ENCODE measurements at places on chromosomes 1 and 21. TPM values are rescaled to one million over a fixed set of nuclear protein-coding genes. Genes with fewer than 3 reads are reported as not detected.

- H3K27me3 ChIP-seq: no peaks in the 10 kb centered on the region
- H3K27ac ChIP-seq: no peak overlapping the region
- no peak overlapping the region for H3K4me3 ChIP-seq
- no peaks in the 10 kb centered on the region for H3K36me3 ChIP-seq
- no peak for DNase-seq
- no peaks in the 10 kb centered on the region for H3K4me1 ChIP-seq
Measured at GRCh38 chr1:157025385-157025784, 20.2 kb downstream of the ARHGEF11 start.

DNA sequence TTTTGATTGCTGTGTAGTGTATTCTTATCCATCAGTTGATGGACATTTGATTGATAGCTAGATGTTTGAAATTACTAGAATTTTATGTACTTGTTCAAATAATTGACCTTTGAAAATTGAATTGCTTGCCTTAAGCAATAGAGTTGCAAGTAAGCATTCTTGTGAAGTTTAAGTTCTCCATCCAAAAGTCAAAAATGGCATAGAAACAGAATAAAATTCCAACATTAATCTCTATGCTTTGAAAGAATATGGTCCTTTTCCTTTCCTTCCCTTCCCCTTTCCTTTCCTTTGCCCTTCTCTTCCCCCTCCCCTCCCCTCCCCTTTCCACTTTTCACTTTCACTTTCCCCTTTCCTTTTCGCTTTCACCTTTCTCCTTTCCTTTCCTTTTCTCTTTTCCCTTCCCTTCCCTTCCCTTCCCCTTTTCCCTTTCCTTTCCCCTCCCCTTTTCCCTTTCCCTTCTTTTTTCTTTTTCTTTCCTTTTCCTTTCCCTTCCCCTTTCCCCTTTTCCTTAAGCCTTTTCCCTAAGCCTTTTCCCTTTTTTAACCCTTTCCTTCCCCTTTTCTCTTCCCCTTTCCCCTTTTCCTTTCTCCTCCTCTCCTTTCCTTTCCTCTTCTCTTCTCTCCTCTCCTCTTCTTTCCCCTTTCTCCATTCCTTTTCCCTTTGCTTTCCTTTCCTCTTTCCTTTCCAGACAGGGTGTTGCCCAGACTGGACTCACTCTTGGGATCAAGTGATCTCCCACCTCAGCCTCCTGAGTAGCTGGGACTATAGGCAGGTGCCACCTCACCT is 67.4 kb downstream of the SASS6 start:
- no peaks in the 10 kb centered on the region for H3K27me3 ChIP-seq
- no peaks in the 10 kb centered on the region for H3K36me3 ChIP-seq
- H3K4me1 ChIP-seq: no peaks in the 10 kb centered on the region
- no peak overlapping the region for H3K4me3 ChIP-seq

The ARHGEF16 gene
- total RNA-seq: 25.2 TPM

GRCh38 chr1:76059451-76059850 is 15.1 kb upstream of the ST6GALNAC3 start:
- H3K27me3 ChIP-seq: no peaks in the 10 kb centered on the region
- H3K4me3 ChIP-seq: no peak overlapping the region
- no peak overlapping the region for H3K27ac ChIP-seq
- no peak for DNase-seq
- no peaks in the 10 kb centered on the region for H3K36me3 ChIP-seq
- no peaks in the 10 kb centered on the region for H3K4me1 ChIP-seq

- DNase-seq: no peak
- H3K4me3 ChIP-seq: peak overlapping the region; percentile 66
- H3K36me3 ChIP-seq: no peaks in the 10 kb centered on the region
- H3K27ac ChIP-seq: peak overlapping the region; percentile 84
Measured at GRCh38 chr1:109910963-109911798, 532 bp downstream of the CSF1 start.

DNA sequence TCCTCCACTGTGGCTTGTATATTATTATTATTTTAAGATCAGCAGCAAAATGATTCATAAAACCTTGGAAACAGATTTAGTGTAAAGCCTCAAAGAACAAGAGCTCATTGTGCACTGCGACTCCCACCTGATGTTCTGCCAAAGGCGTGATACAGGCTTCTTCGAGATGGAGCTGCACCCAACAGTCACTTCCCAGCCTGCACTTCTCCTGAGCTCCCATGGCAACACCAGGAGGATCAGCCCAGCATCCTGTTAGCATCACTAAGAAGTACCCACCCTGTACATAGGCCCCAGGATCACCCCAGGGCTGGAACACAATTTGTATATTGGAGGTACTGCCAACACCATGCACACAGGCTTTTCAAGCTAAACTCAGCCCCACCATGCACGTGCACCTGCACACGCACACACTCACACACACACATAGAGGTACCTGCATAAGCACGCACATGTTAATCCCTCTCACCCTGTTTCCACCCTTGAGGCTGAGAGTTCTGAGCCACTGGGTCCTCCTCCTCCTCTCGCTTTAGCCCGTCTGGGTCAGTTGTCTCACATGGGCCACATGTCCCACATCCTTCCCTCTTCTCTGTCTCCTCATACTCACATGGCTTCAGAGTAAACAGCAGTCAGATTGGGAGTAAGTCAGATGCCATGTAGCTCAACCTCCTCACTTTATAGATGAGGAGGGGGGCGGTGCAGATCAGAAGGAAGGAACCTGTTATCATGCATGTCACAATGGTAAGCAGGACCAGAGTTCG is 281.9 kb upstream of the POU3F1 start:
- H3K27ac ChIP-seq: no peak overlapping the region
- H3K27me3 ChIP-seq: no peaks in the 10 kb centered on the region
- H3K36me3 ChIP-seq: no peaks in the 10 kb centered on the region
- H3K4me3 ChIP-seq: no peak overlapping the region

DNA sequence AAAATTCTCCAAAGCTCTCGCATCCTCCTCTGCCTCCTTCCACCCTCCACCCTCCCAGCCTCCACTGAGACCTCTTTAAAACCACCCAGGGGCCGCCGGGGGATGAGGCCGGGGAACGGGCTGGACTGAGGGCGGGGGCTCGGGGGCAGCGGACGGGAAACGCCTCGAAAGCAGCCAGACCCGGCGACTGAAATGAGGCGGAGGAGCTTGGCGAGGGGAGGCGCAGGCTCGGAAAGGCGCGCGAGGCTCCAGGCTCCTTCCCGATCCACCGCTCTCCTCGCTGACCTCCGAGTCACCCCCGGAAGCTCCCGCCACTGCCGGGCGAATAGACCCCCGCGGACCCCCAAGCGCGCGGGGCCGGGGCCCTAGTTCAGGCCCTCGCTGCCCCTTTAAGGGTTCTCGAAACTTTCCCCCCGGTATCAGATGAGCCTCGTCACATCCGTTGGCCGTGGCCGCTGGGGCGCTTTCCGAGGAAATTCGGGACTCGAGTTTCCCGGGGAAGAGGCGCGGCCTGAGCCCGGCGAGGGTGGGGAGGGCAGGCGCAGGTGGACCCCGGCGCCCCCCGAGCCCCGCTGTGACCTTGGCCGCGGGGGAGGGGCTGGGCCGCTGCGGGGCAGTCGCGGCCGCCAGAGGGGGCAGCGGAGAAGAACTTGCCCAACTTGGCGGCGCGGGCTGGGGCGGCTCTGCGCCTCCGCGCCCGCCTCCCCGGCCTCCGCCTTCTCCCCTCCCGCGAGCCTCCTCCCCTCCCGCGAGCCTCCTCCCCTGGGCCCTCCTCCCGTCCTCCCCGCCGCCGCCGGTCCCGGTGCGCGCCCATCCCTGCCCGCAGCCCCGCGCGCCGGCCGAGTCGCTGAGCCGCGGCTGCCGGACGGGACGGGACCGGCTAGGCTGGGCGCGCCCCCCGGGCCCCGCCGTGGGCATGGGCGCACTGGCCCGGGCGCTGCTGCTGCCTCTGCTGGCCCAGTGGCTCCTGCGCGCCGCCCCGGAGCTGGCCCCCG is at the start of gene BACE2:
TSS of gene BACE2 (plus strand) at position 813 of the 995 bp plus-strand sequence. CDS start at position 917, 104 bp downstream.
- no peaks in the 10 kb centered on the region for H3K4me1 ChIP-seq
- H3K27ac ChIP-seq: peak within 1 kb of the TSS; percentile 95
- H3K36me3 ChIP-seq: no peaks in the 10 kb centered on the region
- DNase-seq: peak; percentile 89
- H3K27me3 ChIP-seq: no peaks in the 10 kb centered on the region

DNA sequence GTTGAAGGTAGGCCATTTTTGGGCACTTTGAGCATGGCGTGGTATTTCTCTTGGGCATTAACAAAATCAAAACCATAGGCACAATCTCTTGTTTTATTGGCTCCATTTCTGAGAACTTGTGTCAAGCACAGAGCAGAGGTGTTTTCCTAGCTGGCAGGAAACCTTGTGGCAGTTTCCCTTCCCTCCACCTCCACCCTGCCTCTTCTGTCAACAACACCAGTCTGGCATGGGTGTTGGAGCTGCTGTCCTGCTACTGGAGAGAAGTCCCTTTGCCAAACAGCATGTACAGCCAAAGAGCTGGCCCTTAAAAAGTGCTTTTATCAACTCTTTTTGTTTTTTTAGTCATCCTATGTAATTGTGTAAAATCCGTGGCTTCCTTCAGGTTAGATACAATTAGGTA is 16.0 kb downstream of the ATP1A1 start:
- peaks cover 11% of the 10 kb centered on the region for H3K36me3 ChIP-seq
- no peaks in the 10 kb centered on the region for H3K4me1 ChIP-seq
- DNase-seq: peak; percentile 72
- peak overlapping the region; percentile 42 for H3K27ac ChIP-seq

The ORC1 gene
- 3.3 TPM for total RNA-seq

DNA sequence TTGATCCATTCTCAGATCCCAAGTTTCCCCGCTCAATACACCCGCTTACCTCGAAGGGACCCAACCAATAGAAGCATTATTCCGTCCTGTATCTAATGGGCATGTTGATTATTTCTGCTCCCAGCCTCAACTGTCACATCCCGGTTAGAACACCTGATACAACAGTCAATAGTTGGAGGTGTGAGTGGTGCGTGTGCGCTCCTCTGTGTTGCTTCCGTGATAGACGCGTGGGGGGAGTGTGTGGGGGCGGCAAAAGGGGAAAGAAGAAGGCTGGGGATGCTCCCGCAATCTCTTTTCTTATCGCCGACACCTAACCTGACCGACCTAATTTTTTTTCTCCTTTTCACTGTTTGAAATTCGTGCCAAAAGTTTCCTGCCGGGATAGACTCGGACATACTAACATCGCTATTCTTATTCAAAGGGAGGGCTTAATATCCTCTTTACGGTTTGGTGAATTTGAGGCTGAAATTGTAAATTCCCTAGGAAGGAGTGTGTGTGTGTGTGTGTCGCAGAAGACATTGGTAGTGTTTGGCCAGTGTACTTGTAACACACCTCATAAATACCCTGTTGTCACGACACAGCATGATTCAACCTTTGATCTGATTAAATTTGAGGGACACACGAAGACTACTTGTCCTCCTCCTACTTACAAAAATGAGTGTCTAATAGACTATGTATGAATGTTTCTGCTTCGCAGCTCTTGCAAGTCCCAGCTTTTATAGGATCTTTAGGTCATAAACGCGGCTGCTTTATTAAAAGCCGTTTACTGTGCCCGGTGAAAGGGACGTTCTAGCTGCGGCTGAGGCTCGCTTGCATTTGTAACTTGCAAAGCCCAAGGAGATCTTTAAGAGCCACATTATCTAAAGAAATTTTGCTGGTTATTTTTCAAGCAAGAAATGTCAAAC is 1.5 kb upstream of the PROX1 start:
- no peak overlapping the region for H3K27ac ChIP-seq
- no peak for DNase-seq
- H3K27me3 ChIP-seq: peaks cover 16% of the 10 kb centered on the region

DNA sequence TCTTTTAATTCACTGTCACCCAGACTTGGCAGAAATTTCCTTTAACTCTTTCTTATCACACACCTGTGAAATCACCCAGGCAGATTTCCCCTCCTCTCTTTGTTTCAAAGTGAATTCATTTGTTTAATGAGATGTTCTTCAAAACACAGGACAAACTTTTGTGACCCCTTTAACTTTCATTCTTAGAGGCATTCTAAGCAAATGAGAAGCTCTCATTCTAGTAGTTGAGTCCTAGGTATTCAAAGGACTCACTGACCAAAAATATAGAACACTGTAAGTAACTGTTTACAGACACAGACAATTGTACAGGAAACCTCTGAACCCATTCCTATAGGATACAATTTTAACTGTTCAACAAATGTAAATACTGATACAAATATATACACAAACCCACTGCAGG is 16.9 kb downstream of the LRRC8C start:
- no peak overlapping the region for H3K27ac ChIP-seq
- no peak for DNase-seq
- H3K27me3 ChIP-seq: no peaks in the 10 kb centered on the region
- no peaks in the 10 kb centered on the region for H3K4me1 ChIP-seq
- H3K4me3 ChIP-seq: no peak overlapping the region

DNA sequence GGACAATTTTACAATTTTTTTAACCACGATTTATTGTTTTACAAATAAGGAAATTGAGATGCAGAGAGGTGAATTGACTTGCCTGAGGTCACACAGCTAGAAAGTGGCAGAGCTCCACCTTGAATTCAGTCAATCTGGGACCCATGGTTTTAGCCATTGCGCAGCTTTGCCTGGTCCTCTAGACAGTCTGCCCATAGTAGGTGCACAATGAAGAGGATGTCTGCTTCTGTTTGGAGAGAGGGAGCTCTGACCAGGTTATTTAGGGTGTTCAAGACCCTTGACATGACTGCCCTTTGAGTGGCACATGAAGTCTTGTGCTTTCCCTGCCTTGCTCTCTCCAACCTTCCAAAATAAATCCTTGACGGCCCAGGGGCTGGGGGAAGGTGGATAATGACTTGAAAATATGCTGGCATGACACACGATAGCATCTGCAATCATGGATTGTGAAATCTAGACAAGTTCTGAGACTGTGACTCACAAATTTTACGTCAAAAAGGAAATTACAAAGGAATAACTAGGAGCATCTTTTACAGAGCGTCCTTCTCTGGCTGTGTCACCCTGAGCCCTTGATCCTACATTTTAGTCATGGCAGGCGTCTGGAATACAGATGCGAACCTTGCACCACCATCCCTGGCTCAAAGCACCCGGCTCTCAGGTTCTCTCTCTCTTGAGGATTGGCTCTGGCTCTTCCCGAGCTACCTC is 26.2 kb upstream of the ID3 start:
- H3K4me3 ChIP-seq: no peak overlapping the region
- H3K27me3 ChIP-seq: no peaks in the 10 kb centered on the region
- DNase-seq: no peak
- H3K27ac ChIP-seq: no peak overlapping the region

DNA sequence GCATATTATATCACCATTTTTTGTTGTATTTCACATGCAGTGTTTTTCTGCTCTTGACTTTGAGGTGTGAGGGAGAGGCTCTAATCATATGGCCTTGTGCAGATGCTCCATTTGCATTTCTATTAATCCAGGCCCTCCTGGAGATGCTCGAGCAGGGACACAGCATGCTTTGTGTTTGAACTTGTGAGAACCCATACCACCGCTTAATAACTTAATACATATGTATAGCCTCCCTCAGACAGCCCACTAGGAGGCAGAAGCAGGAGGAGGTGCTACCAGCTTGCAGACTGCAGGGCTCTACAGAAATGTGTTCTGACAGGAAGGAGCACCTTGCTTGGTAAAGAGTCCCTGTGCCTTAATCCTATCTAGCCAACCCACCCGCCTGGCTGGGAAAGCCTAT is 155.2 kb downstream of the BARHL2 start:
- H3K36me3 ChIP-seq: no peaks in the 10 kb centered on the region
- no peak overlapping the region for H3K4me3 ChIP-seq
- DNase-seq: no peak
- H3K27me3 ChIP-seq: no peaks in the 10 kb centered on the region
- no peak overlapping the region for H3K27ac ChIP-seq

The NUP133 gene
- total RNA-seq: 36.4 TPM
